ENCODE measurements at places on chromosomes 2 and 18.

- DNase-seq = peak; percentile 60
Measured at GRCh38 chr2:104412384-104412783, 441.5 kb upstream of the POU3F3 start.

DNA sequence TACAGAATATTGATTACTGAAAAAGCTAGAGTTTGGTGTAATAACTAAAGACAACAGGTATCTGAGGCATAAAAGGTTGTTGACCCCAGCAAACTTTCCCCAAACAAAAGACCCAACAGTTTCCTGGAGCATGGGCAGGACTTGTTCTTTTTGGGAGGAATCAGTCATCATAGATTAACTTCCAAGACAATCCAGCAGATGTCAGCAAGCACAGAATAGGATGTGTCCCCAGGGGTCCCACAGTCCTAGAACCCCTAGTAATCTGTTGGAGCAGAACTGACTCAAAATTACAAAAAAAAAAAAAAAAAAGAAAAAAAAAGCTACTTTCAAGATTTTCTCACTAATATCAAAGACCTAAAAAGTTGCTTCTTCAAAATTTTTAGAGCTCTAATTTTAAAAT is 564.7 kb upstream of the SLC39A10 start:
- DNase-seq = no peak

DNA sequence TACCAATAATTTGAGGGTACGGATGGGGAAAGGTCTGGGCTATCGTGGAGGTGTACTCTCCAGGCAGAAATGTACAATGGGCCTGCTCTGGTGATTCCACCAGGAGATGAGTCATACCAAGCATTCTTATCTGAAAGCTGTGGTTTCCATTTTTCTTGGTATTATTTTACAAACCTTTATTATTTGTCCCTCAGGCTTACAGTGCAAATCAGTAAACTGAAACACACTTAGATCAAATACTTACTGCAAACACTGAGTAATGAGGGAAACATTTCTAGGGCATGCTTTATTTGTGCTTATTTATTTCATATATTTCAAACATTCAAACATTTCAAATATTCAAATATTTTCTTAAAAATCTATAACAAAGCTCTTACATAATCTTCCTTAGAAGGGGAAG is 319.8 kb downstream of the RND3 start:
- DNase-seq = no peak

- no peak for DNase-seq
Measured at GRCh38 chr2:145961846-145962245, 1441.9 kb upstream of the ZEB2 start.

GRCh38 chr2:6623746-6624145 is 242.0 kb downstream of the CMPK2 start:
- no peak for DNase-seq

DNA sequence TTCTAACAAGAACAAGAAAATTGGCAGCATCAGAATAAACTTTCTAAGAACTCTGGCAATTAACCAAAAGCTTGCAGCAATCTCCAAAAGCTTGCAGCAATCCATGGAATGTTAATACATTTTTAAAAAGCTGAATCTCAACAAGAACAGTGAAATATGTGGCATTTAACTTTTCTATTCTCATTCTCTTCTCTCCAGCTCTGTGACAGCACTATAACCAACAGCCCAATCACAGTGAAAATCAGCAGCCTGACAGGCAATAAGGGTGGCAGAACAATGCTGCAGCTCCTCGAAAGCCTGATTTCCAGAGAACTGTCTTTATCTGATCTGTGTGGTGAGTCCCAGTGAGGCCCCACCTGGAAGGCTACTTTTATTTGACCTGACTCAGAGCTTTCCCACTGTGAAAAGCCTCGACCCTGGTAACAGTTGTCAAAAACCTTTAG is 60.0 kb downstream of the TMEM131 start:
- no peak for DNase-seq

DNA sequence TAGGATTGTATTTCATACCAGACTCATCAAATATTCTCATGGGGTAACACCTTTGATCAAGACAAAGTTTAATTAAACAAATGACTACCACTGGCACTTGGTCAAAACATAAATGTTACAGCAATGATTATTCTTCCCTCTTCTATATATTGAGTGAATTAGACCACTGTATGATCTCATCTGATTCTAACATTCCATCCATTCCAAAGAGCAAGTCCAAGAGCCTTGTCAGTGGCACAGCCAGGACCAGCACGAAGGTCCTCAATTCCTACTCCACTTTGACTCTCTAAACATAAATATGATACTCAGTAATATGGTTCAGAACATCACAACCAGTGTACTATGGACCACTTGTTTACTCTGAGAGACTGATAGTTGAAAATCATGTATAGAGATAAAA is 86.4 kb downstream of the AP1S3 start:
- DNase-seq = no peak

Measured in T47D (cell line).